Pulmonary artery endothelial cell (primary cell): ENCODE measurements at places on chromosomes 1 and 21.

DNA sequence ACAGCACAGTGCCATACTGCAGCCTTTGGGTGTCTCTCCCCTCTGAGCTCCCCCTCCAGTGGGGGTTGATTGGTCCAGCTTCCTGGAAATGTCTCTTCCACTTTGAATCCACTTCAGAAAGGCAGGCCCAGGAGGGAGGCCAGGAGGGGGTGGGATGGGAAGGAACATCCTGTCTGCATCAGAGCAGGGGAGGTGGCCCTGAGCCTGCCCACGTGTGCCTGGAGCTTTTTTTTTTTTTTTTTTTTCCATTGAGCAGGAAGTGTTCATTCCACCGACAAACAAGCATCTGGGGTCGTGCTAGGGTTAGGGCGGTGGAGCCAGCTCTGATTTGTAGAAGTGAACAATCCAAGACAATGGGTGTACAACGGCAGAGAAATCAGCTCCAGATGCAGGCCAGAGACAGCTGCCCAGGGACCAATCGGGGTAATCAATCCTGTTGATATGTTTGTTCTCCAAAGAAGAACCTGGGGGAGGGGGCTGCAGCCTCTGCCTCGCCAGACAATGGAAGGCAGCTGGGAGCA is 93.3 kb downstream of the SSBP3 start:
- DNase-seq = peak; percentile 45

DNA sequence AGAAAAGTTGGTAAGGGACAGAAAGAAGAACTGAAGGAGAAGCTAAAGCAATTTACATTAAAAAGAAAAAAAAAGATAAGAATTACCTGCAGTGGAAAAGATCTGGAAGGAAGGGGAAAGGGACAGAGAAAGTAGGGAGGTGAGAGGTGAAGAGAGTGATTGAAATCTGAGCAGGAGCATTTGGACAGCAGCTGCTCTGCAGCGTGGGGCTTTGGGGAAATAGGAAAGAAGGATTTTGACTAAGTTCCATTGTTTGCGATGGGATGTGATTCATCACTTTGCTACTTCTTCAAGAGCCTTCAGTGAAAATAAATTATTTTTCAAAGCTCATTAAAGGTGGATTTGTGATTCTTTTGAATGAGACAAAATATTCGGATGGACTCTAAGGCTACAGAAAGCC is 26.1 kb upstream of the NMNAT2 start:
- DNase-seq = peak; percentile 39

DNA sequence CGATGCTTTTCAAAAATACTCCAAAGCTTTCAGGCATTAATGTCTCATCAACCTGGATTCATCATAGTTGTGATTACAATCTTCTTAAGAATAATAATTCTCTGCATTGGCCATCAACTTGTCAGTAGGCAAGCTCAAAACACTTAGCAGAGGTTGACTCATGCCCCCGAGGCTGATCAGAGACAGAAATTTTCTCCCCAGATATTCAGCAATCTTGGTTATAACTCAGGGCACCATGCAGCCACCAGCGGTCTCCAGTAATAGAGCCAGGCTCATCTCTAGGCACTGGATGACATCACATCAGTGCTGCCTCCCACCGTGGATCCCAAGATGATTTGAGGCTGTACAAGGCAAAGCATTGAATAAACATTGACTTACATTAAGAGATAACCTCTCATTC is 14.3 kb upstream of the IFFO2 start:
- DNase-seq = no peak

DNA sequence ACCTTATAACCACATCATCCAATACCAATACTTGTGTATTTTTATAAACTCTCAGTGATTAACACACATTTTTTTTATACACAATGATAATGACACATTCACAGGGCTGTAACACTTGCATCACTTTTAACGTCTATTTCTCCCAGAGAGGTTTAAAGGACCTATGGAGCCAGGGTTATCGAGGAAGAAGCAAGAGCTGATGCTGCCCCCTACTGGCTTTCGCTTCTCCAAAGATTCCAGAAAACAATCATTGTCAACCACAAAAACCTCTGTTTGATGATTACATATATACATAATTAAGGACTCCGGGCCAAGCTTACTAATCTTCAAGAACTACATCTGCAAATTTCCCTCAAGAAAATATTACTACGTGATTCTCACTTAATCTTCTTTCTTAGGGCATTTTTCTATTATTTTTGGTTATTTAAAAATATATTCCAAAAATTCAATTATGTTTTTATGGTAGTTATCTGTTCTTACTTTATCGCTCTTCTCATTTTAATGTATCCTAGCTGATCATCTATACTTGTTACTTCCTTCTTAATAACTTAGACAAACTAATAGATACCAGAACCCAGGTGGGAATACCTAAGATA is 214.5 kb downstream of the VAV3 start:
- no peak for DNase-seq

DNA sequence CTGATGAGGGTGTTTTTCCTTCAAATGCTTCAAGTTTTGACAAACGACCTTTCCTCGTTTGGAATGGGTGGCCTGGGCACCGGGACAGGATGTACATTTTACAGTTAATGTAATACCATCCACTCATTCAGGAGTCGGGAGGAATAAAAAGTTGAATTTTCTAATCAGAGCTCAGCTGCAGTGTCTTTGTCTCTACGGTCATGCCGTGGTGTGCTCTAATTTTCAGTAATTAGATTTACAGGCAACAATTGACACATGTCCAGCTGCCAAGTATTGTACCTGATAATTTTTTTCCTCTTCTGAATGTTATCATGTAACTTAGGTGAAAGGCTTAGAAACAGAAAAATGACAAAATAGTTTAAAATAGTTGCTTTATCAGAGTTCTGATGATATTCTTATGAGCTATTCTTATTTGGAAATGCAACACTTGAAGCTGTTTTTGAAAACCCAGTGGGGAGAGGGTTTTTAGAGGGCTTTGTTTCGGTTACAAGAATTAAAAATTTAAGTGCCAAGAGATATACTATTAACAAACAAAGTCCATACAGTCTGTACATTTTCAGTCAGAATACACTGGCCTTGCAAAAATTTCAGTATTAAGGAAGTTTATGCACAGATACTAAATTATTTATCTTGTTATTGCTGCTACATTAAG is 1.0 kb downstream of the CDKN2C start:
- no peak for DNase-seq

DNA sequence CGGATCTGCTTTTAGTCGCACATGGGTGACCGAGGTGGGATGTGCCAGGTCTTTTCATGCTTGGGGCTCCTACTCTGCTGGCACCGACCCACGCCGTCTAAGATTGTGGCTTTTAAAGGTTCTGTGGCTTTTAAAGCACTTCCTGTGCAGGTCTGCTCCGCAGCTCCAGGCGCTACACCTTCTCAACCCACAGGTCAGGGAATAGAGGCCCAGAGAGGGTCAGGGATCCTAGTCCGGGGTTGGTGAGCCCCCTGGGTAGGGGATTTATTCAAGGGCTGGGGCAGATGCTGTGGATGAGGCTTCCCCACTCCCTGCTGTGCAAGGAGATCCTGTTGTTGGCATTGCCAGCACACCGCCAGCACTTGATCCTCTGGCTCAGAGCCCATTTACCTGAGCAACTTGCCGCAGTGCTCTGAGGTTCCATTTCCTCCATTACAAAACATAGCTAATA is 212.8 kb upstream of the RAB4A start:
- no peak for DNase-seq

DNA sequence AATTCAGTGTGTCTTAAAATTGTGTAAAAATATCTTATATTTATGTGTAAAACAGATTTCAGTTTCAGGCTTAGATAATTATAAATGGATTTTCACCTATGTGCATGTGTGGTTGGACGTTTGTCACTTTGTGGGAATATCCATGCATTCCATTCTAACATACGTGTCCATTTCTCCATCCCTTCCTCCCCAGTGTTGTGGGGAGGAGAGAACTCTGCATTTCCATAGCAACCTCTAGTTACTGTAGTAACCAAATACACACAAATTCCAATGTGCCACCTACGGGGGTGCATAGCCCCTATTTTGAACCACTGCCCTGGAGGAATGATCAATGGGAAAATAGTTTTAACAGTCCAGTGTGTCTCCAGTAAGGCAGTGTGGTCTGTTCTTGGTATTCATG is 79.0 kb downstream of the RASAL2 start:
- DNase-seq = no peak

DNA sequence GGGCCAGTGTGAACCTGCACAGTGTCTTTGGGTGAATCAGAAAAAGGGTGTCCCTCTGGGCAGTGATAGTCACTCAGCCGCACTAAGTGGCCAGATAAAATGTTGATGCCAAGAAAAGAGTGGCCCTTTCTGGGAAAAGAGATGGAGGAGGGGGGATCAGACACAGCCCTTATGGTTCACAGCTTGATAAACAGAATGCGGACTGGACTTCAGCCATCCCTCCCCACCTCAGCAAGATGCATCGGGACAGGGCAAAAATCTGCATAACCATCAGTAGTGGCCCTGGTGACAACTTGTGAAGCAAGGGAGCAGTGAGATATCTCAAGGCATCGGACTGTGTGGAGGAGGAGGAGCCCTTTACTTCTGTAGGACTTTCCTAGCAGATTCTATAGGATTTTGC is 353.8 kb upstream of the PLXNA2 start:
- DNase-seq = no peak

GRCh38 chr1:225437710-225438437 is 10.0 kb upstream of the LBR start:
- DNase-seq = no peak

- DNase-seq = no peak
These were observed 188.6 kb downstream of the ZP4 start for GRCh38 chr1:237702161-237702560.

DNA sequence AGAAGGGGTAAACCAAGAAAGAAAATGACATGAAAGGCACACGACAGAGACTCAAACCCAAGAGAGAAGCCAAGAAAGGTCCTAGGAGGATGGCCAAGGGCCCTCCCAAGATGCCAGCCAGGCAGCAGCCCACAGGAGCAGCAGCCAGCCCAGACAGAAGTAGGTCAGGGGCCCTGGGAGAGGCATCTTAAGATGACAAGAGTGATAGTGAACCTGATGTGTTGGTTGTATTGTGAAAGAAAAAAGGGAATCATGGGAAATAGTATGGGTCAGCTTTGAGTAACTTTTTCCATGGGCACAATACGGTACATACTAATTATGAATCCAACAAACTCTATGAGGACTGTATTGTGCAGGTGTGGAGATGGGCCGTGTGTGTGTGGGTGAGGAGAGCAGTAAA is 3.3 kb downstream of the CCSAP start:
- no peak for DNase-seq

DNA sequence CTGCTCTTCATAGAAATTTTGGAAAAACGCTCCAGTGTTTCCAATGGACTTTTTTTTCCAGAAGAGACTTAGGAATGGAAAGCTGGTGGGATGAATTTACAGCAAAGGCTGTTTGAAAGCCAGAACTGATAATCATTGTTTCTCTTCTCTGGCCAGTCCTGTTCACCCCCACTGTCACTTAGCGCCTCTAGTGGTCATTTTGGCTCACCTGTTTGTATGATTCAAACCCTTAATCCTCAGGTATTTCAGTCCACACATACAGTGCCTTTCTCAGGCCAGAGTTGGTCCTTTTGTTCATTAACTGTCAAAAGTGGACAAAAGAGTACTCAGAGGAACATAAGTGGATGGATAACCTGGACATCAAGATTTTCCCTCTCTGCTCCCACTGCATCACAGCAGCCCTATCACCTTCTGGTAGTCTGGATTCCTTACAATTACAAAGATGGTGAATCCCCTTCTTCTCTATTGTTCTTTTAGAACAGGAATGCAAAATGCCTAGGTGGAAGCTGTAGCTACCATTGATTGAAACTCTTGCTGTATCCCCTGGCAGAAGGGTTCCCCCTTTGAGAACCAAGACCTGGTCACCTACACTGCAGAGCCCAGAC is 177.6 kb upstream of the OLFM3 start:
- no peak for DNase-seq

GRCh38 chr21:39712976-39713375 is 32.0 kb upstream of the IGSF5 start:
- no peak for DNase-seq

GRCh38 chr1:167272369-167272957 is 51.8 kb downstream of the POU2F1 start:
- no peak for DNase-seq

DNA sequence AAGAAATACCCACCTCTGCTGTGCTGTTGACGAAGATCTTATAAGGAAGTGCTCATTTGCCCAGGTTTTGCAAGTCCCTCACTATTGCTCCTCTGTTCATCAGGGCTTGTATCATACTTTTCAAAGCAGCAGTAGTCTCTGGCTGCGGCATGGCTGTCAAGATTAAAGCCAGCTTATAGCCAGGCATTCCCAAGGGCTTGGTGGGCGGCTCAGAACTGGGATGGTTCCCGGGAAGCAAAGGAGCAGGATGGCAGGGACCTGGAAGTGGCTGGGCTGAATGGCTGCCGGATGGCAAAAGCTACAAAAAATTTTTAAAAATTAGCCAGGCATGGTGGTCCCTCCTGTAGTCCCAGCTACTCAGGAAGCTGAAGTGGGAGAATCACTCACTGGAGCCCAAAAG is 16.7 kb upstream of the SH3BGRL3 start:
- DNase-seq = no peak

GRCh38 chr1:99193431-99193830 is 70.9 kb upstream of the PLPPR4 start:
- no peak for DNase-seq

- peak; percentile 55 for DNase-seq
These were observed 43.2 kb downstream of the ELK4 start for GRCh38 chr1:205588636-205589035.

DNA sequence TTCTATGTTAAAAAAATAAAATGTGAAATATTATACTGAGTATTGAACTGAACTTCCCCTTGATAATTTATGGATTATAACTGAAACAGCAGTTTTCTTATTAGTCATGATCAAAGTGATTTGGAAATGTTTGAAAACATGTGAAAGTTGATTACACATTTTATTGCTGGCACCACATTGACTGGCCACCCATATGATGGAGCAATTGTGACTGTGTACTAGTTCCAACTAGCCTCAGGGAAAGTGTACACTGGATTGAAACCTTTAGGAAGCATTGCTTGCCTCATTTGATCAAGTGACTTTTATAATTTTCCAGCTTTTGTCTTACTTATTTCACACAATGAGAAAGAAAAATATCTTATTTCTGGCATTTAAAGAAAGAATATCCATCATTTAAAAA is 128.0 kb upstream of the ADGRL2 start:
- no peak for DNase-seq

- no peak for DNase-seq
These were observed 17.2 kb downstream of the RBM15 start for GRCh38 chr1:110356379-110356778.

GRCh38 chr1:165411396-165411795 is 33.5 kb downstream of the RXRG start:
- DNase-seq = no peak

GRCh38 chr21:34693192-34693810 is 24.5 kb downstream of the CLIC6 start:
- peak; percentile 15 for DNase-seq

- no peak for DNase-seq
These were observed 85.3 kb downstream of the LEPR start for GRCh38 chr1:65505547-65506300.

- no peak for DNase-seq
These were observed 22.3 kb downstream of the PPFIA4 start for GRCh38 chr1:203048555-203049051.

- no peak for DNase-seq
These were observed 5.0 kb downstream of the PPOX start for GRCh38 chr1:161171191-161171590.

GRCh38 chr1:61682891-61683290 is 42.0 kb downstream of the TM2D1 start:
- DNase-seq = no peak

GRCh38 chr21:45039317-45040156 is 34.8 kb upstream of the ADARB1 start:
- no peak for DNase-seq
